ENCODE measurements at places on chromosomes 12 and 14.

GRCh38 chr12:77610446-77610845 lies 220.2 kb upstream of the NAV3 start:
- DNase-seq = no peak

DNA sequence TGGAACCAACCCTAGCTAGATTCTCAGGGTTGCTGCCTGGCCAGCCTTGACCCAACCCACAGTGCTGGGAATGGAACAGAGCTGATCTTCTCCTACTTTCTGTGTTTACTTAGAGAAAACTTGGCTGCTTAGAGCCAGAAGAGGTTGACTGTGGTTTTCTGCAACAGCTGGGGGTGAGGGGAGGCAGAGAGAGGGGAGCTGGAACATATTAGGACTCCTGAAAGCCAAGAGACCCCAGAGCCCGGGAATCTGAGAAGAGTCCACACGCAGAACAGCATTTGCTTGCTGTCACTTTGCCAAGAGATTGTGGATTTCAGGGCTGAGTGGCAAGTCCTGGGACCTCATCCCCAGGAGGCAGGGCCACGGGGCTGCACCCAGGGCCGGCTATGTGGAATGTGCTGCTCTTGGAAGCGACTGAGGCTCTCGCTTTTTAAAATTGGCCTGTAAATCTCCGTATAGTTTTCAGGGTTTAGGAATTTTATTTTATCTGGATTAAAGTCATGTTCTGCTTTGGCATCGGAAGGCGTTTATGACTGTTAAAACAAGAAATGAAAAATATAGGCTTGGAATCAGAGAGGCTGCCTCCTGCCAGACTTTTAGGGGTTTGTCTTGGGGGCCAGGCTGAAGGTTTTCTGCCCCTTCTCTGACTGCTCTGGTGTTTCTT lies 22.3 kb upstream of the MED13L start:
- DNase-seq = no peak

GRCh38 chr12:113129664-113130456 lies 5.7 kb downstream of the RASAL1 start:
- no peak for DNase-seq

DNA sequence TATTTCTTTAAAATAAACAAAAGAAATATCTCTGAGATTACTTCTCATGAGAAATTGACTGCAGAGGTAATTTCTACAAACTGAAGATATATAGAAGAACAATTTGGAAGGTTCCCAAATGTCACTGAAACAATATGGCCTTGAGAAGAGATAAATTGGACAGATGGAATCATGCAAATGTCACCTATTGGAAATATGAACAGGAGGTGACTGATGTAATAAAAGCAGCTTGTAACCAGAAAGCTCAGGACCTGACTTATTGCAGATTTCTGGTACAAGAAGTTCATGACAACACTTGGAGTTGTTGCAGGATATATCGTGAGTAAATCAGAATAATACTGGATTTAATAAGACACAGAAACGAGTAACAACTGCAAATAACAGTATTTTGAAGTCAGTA lies 93.3 kb upstream of the TRHDE start:
- no peak for DNase-seq

DNA sequence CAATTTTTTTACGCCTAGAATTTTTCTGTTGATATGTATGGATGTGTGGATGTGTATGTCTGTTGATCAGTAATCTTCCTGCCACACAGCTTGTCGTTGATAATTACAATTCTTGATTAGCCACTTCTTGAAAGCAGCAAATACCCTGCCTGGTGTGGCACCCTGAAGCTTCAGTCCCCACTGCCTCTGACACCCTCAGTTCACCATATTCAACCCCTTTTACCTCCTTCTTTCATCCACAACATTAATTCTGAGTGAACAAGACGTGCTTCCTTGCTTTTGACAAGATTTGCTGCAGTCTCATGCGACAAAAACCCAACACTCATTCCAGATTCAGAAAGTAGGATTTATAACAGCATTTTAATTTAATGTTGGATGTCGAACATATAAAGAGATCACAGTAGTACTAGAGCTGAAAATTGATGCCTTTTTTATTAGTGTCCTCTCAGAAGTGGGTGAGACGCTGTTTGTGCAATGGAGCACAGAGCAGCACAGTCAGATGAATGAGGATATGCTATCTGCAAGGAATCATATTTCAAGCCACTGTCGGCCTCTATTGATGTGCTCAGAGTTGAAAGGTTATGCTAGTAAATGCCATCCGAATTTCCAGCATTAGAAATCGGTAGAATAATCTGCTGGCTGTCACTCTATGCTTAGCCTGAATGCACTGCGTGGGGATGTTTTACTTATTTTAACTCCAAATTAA lies 383.7 kb downstream of the EGLN3 start:
- peak; percentile 54 for DNase-seq

GRCh38 chr12:30779578-30779977 lies 24.8 kb upstream of the CAPRIN2 start:
- DNase-seq = no peak

DNA sequence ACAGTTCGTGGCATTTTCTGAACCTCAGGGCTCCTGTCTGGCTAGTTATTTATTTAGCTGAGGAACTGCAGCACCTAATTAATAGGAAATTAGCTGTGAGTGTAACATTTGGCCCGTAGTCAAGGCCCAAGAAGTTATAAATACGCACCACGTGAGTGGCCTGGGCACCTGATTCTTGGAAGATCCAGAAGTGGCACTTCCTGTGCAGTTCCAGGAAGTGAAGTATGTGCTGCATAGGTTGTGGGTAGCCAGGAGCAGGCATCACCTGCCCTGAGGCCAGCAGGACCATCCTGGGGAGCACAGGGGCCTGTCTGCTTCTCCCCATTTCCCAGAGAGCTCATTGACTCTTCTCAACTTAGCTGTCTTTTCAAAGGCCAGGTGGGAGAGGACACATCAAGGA lies 255.6 kb downstream of the NRXN3 start:
- DNase-seq = no peak

DNA sequence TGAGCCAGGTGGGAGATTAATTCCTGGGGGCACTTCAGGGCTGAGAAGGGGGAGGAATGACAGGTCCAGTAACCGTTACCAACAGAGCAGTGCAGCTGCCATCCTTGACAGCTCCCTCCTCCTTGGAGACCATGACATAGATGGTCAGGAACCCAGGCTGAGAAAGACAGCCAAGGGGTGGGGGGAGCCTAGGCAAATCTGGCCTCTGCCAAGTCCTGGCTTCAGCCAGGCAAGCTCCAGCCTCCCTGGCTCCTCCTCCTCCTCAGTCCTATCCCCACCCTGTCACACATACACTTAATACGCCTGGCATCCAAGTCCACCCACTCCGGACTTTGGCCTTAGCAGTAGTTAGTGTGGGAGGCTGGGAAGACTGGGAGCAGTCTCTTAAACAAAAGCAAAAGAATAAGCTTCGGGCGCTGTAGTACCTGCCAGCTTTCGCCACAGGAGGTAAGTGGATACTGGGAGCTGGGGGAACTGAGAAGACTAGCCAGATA lies at the start of gene RDH5:
TSS of gene RDH5 (plus strand) at position 323 of the 494 bp plus-strand sequence. CDS start 792 bp downstream, outside the sequence.
- peak; percentile 55 for DNase-seq

DNA sequence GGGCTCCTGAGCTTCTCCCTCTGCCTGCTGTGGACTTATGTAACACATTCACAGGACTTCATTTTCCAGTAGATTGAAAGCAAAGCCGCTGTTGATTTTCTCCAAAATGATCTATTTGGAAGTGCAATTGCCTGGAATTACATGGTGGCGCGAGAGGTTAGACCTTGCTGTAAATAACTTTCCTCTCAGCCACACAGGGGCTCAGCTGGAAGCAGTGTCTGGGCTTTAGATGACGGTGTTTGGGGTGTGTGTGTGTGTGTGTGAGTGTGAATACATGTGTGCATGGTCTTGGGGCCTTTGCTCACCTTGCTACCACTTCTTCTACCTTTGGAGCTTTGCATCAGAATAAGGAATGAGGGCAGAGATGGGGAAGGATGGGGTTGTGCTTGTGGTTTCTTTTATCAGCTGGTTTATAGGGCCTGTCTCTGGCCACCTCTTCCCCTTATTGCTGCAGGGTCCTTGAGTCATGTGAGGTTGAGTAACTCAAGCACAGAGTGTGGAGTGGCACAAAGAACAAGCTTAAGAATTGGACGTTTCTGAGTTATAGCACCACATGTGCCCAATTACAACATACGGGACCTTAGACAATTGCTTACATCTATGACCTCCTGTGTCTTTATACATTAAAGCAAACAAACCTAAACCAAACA lies 280.6 kb downstream of the NRXN3 start:
- no peak for DNase-seq

- DNase-seq = peak; percentile 6
Measured at GRCh38 chr14:101557811-101558738, 3.2 kb upstream of the DIO3 start.

- DNase-seq = no peak
Measured at GRCh38 chr14:34933301-34933700, 49.5 kb upstream of the SRP54 start.

GRCh38 chr14:91090743-91091142 lies 23.1 kb upstream of the DGLUCY start:
- DNase-seq = no peak

GRCh38 chr14:31070431-31070830 lies 44.3 kb upstream of the STRN3 start:
- DNase-seq = peak; percentile 86

GRCh38 chr12:70828351-70828750 lies 92.2 kb downstream of the PTPRR start:
- DNase-seq = no peak

All from fibroblast of villous mesenchyme (primary cell).